NCI-H187 treated with DMSO at 0.1 percent for 48 hours (cell line): ENCODE measurements at places on chromosomes 1 and 21.

GRCh38 chr1:89552471-89553081 is 27.9 kb downstream of the LRRC8B start:
- DNase-seq: no peak

DNA sequence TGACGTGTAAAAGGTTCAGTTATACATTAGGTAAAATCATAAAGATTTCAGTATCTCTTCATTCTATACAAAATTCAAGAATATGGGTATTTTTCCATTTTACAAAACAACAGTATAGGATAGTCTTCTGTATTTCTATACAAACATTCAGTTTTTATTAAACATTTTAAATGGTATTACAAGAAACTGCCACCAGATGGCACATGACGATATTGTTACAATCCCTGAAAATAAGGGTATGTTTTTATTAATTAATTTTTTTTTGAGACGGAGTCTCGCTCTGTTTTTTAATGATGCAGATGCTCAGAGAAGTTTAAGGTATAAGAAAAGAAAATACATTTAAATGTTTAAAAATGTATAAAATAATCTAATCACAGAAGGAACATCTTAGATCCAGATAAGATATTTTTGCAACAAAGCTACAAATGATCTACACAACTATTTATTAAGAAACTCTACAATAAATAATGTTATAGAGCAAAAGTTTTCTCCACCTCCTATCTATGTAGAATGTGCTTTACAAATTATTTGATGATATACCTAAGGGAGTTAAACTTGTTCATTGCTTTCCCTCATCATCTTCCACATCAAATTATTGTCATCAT is 23.5 kb upstream of the RSBN1 start:
- no peak for DNase-seq

DNA sequence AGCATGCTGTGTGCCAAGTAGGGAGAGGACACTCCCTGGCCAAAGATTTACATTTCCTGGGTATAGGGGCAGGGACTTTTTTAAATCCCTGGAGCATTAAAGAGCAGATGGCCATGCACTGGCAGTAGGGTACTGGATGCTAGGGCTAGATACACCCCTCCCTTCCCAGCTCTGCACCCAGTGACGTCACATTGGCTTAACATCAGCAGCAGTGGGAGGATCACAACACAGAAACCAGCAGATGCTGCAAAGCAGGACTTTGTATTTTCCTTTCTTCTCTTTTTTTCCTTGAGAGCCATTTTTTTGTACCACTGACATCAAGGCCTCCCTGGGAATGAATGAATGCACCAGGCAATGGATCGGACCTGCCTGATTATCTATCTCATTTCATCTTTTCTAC is 243.0 kb downstream of the KAZN start:
- DNase-seq: no peak

- no peak for DNase-seq
Measured at GRCh38 chr1:153238527-153238926, 21.0 kb upstream of the LORICRIN start.

GRCh38 chr1:47594627-47595026 is 156.8 kb downstream of the FOXD2 start:
- no peak for DNase-seq

DNA sequence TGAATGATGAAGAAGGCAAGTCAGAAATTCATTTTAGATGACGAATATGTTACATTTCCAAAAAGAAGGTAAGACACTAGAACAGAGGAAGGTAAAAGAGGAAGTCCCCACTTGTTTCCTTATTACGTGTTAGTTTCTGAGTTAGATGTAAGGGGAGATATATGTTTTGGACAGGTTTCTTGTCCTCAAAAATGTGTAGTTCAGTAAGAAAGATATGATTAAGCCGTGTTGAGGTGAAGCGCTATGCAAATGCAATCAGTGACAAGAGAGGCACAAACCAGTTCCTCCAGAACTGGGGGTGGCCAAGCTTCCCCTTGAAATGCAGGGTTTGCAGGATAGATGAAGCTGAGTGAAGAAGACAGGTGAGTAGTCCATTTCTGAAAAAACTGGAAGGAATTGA is 293.3 kb upstream of the RUNX1 start:
- DNase-seq: no peak

- DNase-seq: no peak
Measured at GRCh38 chr1:155970531-155971167, 7.7 kb downstream of the ARHGEF2 start.
